ENCODE measurements at places on chromosomes 1 and 21.

DNA sequence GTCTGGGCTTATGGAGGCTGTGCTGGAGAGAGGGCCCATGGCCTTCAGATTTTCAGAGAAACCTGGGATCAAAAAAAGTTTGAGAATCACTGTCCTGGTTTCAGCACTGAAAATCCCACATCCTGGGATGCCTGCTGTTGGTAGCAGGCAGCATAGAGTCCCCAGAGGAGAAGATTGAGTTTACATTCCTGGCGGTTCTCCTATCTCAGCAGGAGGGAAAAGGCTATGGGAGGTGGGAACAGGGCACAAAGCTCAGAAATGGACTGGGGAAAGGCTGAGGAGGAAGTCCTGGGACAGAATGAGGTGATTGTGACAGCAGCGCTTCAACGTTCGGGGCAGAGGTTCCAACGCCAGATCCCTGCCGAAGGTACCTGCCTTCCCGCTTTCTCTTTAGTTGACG lies 103.4 kb downstream of the ETS2 start:
- DNase-seq = no peak

DNA sequence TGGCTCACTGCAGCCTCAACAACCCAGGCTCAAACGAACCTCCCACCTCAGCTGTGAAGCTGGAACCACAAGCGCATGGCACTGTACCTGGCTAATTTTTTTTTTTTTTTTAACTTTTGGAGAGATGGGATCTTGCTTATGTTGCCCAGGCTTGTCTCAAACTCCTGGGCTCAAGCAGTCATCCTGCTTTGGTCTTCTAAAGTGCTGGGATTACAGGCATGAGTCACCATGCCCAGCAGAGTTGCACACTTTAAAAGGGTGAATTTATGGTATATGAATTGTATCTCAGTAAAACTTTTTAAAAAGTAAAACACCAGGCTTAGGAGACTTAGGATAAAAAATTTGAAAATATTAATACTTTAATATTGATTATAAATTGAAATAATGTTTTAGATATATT lies 99.1 kb downstream of the CLEC20A start:
- DNase-seq = no peak

GRCh38 chr21:35502821-35503220 lies 453.7 kb upstream of the RUNX1 start:
- no peak for DNase-seq

- DNase-seq = peak; percentile 59
Measured at GRCh38 chr1:175072099-175072951, 4.7 kb downstream of the TNN start.

- DNase-seq = no peak
Measured at GRCh38 chr1:72010094-72010431, 272.3 kb downstream of the NEGR1 start.

- DNase-seq = no peak
Measured at GRCh38 chr1:109444346-109444745, 18.1 kb upstream of the PSMA5 start.

- DNase-seq = no peak
Measured at GRCh38 chr21:34905218-34905537, 143.9 kb downstream of the RUNX1 start.

DNA sequence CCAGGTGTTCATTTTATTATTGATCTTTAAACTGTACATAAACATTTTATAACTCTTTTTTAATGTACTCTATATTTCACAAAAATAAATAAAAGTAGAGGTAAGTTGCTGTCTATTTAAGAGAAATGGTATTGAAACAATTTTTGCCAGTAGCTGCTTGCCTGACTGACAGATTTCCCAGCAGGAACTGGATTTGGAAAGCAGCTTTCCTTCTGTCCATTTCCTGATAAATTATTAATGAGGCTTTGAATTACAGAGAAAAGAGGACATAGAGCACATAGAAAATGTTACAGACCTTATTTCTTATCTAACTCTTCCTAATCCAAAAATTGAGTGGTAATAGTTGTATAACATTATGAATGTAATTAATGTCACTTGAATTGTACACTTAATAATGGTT lies 79.7 kb upstream of the BCL10 start:
- no peak for DNase-seq

DNA sequence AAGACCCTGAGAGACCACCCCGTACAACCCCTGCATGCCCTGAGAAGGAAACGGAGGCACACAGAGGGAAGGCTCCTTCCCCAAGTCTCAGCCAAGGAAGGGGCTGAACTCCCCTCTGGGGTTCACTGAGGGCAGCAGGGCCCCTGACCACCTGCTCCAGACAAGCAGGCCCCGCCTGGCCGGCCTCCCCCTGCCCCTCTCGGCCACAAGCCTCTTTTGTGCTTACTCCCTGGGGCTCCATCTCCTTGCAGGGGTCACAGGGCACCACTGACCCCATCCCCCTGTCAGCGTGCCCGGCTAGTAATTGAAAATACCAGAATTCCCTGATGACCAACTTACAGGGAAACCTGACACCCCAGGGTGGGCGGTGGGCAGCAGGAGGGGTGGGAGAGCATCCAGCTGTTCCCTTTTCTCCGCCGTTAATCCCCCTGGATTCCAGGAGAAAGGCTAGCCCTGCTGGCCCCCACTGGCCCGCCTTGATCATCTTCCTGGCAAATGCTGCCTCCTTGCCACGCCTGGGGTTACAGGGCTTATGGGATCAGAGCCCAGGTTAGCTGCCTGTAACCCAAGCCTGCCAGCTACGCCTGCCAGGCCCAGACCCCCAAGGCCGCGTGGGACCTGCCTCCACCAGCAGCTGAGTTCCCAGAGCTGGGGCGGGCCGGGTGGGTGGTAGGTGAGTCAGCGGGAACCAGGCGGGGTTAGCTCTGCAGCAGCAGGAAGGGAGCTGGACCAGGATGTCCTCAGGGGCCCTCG lies 96.1 kb downstream of the LACTBL1 start:
- peak; percentile 8 for DNase-seq

DNA sequence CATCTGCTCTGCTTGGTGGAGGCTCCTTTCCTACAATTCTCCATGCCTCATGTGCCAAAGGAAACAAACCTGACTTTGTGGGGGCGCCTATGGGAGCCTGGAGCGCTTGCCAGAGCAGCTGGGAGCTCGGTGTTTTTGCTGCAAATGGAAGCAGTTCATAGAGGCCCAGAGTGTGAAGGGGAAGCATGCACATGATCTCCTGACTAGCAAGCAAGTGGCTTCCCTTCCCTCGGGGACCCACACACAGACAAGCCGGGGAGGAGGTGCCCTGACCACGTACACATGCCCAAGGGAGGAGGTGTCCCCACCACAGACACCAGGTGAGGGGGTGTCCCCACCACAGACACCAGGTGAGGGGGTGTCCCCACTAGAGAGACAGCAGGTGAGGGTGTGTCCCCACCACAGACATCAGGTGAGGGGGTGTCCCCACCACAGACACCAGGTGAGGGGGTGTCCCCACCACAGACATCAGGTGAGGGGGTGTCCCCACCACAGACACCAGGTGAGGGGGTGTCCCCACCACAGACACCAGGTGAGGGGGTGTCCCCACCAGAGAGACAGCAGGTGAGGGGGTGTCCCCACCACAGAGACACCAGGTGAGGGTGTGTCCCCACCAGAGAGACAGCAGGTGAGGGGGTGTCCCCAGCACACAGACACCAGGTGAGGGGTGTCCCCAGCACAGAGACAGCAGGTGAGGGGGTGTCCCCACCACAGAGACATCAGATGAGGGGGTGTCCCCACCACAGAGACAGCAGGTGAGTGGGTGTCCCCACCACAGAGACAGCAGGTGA lies 106.8 kb downstream of the CRYAA start:
- DNase-seq = no peak

GRCh38 chr1:172531412-172532182 lies 1.4 kb upstream of the SUCO start:
- DNase-seq = no peak

GRCh38 chr1:107147843-107148242 lies 7.0 kb downstream of the NTNG1 start:
- DNase-seq = no peak

DNA sequence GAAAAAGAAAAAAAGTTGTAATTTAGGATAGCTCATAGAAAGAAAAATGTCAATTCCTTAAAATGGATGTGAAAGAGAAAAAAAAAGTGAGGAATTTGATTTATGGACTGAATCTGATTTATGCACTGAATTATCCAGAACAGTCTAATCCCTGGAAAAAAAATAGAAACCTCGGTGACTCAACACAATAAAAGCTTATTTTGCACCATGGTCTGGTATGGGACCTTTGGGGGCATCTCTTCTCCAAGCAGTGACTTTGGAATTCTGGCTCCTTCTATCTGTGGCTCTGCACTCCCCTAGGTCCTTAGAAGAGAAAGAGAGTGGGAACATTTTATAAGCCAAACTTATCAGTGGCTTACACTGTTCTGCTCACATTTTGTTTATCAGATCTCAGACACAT lies 471.7 kb upstream of the B3GALT2 start:
- DNase-seq = no peak

DNA sequence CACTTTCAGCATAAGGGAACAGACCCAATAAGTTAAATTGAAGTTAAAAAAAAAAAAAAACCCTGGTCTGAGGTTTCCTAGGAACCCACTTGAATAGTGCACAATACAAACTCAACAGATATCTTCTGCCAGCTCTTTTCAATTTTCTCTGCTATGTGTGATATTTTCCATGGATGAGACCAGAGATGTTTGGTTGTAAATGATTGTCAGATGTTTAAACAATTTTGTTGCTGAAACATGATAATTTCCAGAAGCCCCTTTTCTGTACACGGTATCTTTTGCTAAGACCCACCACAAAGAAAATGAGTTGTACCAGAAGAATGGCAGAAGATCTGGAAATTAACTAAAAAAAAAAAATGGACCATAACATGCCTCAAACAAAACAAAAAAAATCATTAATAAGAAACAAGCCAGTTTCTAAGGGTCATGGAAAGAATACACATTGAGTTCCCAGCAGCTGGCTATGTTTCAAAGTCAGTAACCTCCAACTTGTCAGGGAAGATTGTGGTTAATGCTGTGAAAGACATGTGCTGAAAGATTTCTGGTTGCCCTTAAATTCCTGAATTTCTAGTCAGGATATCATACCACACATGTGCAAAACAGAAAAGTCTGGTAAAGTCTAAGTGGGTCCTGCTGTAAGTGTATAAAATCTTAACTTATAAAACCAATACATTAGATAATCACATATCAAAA lies 35.6 kb upstream of the MGST3 start:
- peak; percentile 18 for DNase-seq
